ENCODE measurements at places on chromosomes 7 and 10.

DNA sequence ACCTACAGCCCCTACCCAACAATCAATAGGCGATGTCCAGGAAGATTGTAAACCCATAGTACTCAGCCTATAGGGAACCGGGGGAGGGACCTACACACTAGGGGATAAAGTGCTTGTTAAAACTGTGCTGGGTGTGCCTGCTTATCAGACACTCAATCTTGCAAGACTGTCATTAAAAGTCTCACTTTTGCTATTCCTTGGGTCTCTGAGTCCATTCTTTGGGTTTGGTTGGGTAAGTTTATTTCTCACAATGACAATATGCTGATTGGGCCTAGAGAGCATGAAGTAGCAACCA lies 45.6 kb downstream of the PTPRE start:
- no peak for DNase-seq

- no peak for DNase-seq
These were observed 73.3 kb downstream of the ARID5B start for GRCh38 chr10:61974601-61975390.

DNA sequence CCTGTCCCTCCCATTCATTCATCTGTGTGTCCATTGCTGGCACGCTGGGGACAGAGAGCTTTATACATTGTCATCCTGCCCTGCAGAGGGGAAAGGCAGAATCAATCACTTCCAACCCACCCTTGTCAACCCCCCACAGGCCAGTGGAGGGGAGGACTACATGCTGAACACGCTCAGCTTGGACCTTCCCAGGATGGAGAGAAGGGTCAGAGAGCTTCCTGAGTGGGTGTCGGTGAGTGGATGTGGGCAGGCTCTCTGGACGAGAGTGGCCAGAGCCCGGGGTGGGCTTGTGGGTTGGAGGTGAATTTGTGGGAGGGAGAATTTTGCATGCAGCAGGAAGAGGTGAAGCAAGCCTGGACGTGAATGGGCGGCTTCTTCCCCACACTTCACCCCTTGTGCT lies 93.9 kb downstream of the DNAJB6 start:
- DNase-seq, result no peak

GRCh38 chr7:132580717-132581285 lies 4.5 kb upstream of the PLXNA4 start:
- peak; percentile 17 for DNase-seq

GRCh38 chr7:88132725-88133124 lies 87.1 kb downstream of the SRI start:
- DNase-seq, result no peak

GRCh38 chr7:127895360-127895759 lies 135.9 kb downstream of the LRRC4 start:
- no peak for DNase-seq

GRCh38 chr10:61284222-61284890 lies 168.8 kb downstream of the TMEM26 start:
- no peak for DNase-seq

DNA sequence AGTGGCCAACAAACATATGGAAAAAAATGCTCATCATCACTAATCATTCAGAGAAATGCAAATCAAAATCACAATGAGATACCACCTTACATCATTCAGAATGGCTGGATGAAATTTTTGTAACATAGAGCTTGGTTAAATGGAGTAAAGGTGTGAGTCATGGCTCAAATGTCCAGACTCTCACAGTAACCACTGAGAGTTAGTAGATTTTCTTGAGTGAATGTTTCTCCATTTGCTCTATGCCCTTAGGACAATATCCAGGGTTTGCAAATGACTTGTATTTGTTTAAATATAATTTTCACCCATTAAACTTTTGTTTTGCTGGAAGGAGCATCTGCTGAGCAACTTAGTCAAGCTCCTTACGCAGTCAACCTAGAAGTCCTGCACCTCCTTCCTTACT lies 967.2 kb downstream of the XPNPEP1 start:
- DNase-seq, result no peak

Measured in Peyer's patch (tissue), 4 donors.